ENCODE measurements at places on chromosomes 7 and 10.

GRCh38 chr10:119414081-119414611, 128.4 kb downstream of the RGS10 start:
- DNase-seq, result no peak

GRCh38 chr7:95035295-95035694, 127.9 kb downstream of the PPP1R9A start:
- no peak for DNase-seq

GRCh38 chr7:27947586-27948278, 207.8 kb downstream of the TAX1BP1 start:
- peak; percentile 72 for DNase-seq

- peak; percentile 10 for DNase-seq
Measured at GRCh38 chr7:102106625-102107024, 180.0 kb upstream of the SH2B2 start.

GRCh38 chr7:142554560-142555532, 194.4 kb upstream of the PRSS1 start:
- DNase-seq, result peak; percentile 58

DNA sequence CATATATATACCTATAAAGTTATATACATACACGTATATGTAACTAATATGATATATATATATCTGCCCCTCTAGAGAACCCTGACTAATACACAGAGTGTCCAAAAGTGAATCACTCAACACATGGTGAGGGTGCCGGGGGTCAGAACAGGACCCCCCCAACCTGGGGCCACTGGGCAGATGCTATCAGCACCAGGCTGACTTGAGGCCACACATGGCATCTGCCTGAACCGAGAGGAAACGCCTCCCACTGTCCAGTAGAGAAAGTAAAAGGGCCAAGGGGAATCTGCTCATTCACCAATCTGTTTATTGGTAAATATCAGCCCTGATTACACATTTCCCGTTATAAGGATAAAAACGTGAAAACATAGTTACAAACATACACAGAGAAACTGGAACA, 218.3 kb downstream of the PTPRN2 start:
- DNase-seq, result no peak

GRCh38 chr7:6317797-6318438, 45.5 kb upstream of the CYTH3 start:
- peak; percentile 87 for DNase-seq

GRCh38 chr7:22150221-22150620, 204.5 kb upstream of the CDCA7L start:
- DNase-seq, result no peak

DNA sequence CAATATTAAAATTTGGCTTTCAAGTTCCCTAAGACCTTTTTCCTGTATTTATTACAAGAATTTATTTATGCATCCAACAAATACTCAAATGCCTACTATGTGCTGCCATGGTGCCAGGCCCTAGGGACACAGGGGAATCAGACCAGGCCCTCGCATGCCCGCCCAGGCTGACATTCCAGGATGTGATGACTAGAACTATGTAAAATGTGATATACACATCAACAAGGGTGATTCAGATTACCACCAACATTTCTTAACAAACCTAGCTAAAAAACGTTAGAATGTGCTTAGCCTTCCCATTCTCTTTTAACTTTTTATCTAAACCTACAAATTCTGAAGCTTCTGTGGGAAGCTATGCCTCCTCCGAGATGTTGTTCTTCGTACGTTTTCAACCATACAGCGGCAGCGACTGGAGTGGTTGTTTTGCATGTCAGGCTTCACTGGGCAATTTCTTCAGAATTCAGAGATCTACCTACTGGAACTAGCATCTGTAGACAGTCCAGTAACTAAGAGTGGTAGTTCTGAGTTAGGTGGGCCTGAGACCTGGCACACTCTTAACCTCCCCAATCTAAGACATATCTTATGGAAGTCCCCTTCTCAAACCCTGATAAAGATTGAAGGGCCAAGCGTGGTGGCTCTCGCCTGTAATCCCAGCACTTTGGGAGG, 22.1 kb downstream of the GNA12 start:
- DNase-seq, result peak; percentile 91

DNA sequence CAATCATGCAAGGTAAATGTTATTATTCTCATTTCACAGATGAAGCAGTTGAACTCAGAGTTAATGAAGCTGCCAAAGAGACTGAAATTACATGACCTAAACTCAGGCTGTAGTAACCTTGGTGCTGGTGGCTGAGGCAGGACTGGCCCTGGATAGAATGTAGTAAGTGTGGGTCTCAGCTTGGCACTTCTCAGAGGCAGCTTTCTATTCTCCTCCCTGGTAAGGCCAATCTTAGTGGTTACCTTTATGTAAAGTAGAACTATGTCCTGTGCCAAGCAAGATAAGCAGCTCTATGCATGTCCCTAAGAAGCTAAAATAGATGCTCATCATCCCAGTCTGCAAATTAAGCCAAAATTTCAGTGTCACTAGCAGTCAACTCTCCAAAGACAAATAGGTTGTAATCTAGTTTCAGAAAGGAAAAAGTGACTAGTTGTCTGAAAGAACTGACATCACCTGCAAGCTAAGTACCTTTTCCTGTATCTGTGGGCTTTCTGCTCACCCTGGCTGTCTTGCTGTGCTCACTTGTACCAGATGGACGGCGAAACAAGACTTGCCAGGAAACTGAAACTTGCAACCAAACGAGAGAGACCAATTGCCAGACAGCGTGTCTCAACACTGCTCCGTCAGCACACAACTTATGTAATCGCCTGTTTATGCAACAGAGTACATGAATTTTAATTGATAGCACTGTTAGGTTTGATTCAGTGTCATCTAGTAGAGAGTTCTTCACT, 43.7 kb downstream of the CH25H start:
- DNase-seq, result peak; percentile 70

- DNase-seq, result no peak
Measured at GRCh38 chr7:69336976-69337375, 261.3 kb upstream of the AUTS2 start.

- DNase-seq, result peak; percentile 56
Measured at GRCh38 chr10:35194906-35195305, 68.3 kb downstream of the CREM start.

DNA sequence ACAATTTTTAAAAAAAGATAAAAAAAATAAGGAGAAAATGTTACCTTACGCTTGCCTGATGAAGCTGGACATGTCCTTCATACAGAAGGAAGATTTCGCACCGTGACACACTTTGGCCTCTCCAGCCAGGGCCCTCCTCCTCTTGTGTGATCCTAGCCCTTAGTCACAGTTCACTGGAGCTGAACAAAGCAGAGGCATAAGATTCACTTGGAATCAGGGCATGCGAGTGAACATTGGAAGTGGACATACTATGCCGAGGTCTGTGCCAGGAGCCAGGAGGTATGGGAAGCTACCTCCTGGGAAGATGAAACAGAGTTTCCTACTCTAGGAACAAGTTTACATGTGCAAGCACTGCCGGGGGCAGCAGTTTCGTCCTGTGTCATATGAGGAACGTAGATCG, 91.5 kb downstream of the XPNPEP1 start:
- no peak for DNase-seq

GRCh38 chr7:101940830-101941229, 123.4 kb downstream of the CUX1 start:
- DNase-seq, result no peak

DNA sequence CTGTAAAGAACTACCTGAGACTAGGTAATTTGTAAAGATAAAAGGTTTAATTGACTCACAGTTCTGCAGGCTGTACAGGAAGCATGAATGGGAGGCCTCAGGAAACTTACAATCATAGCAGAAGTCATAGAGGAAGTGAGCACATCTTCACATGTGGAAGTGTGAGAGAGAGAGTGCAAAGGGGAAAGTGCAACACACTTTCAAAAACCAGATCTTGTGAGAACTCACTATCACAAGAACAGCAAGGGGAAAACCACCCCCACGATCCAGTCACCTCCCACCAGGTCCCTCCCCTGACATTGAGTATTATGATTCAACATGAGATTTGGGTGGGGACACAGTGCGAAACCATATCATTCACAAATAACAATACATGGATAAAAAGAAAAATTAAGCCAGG, 24.5 kb downstream of the AVL9 start:
- no peak for DNase-seq

- DNase-seq, result no peak
Measured at GRCh38 chr10:101629837-101630632, 41.9 kb downstream of the DPCD start.

All from GM23248 (cell line).